ENCODE measurements at places on chromosomes 12 and 14. TPM values are rescaled to one million over a fixed set of nuclear protein-coding genes. Genes with fewer than 3 reads are reported as not detected.

DNA sequence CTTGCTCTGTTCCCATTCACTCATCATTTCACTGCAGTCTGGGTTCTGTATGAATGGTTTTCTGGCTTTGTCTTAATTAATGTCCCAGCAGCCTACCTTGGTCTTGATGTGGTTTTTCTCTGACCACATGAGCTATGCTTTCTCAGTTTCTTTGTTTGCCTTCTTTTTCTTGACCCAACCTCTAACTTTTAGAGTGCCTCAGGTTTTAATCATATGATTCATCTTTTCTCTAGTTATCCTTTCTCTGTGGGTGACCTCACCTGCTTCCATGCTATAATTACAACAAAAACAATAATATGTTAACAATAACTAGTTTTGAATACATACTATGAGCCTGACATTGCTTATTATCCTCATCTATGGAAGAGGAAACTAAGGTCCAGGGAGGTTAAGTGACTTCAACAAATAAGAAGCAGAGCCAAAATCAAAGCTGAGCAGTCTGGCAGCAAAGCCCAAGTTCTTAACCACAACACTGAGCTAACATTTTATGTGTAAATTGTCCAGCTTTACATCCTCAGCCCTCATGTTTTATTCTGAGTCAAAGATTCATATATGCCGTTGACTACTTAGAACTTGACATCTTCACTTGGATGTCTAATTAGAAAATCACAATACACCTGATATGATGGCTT is 4.7 kb upstream of the EPYC start:
- no peak overlapping the region for H3K27ac ChIP-seq
- H3K36me3 ChIP-seq = no peaks in the 10 kb centered on the region
- H3K4me1 ChIP-seq = no peaks in the 10 kb centered on the region
- DNase-seq = no peak

- peaks cover 11% of the 10 kb centered on the region for H3K27me3 ChIP-seq
- H3K36me3 ChIP-seq = peaks cover 47% of the 10 kb centered on the region
- no peak for DNase-seq
- H3K4me1 ChIP-seq = peaks cover 7% of the 10 kb centered on the region
- no peak overlapping the region for H3K4me3 ChIP-seq
- no peak overlapping the region for H3K27ac ChIP-seq
Measured at GRCh38 chr12:117030187-117030900, 68.9 kb downstream of the TESC start.

- H3K36me3 ChIP-seq = no peaks in the 10 kb centered on the region
- no peak for DNase-seq
- H3K27me3 ChIP-seq = no peaks in the 10 kb centered on the region
- no peak overlapping the region for H3K4me3 ChIP-seq
- H3K27ac ChIP-seq = no peak overlapping the region
Measured at GRCh38 chr12:92446083-92446460, 256.7 kb upstream of the PLEKHG7 start.

DNA sequence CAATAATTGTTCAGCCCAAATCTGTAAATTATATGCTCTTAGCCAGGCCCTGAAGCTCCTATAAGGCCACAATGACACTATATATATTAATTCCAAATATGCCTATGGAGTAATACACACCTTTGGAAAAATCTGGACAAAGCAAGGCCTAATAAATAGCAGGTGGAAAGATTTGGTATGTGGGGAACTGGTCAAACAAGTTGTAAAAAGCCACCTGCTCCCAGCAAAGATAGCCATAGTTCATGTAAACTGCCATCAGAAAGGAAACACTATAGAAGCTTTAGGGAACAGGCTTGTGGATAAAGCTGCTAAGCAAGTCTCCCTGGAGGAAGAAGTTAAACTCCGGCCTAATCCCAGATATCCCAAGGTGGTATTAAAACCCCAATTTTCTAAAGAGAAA is 29.7 kb downstream of the PRMT8 start:
- DNase-seq = no peak
- no peaks in the 10 kb centered on the region for H3K27me3 ChIP-seq
- no peak overlapping the region for H3K27ac ChIP-seq
- no peaks in the 10 kb centered on the region for H3K4me1 ChIP-seq

DNA sequence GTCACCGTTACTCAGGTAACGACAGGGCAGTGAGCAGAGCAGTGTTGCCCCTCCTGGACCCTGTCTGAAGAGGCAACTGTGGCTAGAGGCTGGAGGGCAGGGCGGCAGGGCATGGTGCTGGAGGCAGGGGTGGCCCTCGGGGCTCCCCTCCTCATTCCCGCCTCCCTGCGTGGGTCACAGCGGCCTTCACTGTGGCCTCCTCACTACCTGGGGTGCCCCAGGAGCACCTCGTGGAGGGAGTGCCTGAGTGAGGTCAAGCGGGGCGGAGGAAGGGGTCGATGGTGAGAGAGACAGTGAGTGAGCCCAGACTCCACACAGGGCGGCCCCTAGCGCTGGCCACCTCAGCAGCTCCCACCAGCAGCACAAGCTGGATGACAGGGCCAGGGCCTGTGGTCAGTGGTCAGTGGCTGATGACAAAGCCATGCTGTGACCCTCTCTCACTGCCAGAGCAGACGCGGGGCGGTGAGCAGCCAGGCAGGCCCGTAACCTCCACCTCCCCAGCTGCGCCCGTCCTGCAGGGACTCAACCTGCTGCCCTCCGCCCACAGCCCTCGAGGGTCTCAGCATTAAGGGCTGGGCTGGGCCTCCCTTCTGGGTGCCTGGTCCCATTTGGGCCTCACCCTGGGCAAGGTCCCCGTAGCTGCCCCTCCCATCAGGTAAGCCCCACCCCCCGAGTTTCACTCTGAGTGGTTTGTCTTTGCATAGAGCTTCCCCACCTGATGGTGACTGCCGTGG is 17.8 kb downstream of the GPR132 start:
- H3K4me1 ChIP-seq = peaks cover 10% of the 10 kb centered on the region
- no peak overlapping the region for H3K27ac ChIP-seq
- H3K4me3 ChIP-seq = no peak overlapping the region
- no peaks in the 10 kb centered on the region for H3K27me3 ChIP-seq
- H3K36me3 ChIP-seq = peaks cover 24% of the 10 kb centered on the region
- DNase-seq = peak; percentile 44

- H3K4me3 ChIP-seq = no peak overlapping the region
- H3K36me3 ChIP-seq = no peaks in the 10 kb centered on the region
- H3K27ac ChIP-seq = no peak overlapping the region
- H3K27me3 ChIP-seq = no peaks in the 10 kb centered on the region
Measured at GRCh38 chr14:38278035-38278434, 22.1 kb upstream of the CLEC14A start.

DNA sequence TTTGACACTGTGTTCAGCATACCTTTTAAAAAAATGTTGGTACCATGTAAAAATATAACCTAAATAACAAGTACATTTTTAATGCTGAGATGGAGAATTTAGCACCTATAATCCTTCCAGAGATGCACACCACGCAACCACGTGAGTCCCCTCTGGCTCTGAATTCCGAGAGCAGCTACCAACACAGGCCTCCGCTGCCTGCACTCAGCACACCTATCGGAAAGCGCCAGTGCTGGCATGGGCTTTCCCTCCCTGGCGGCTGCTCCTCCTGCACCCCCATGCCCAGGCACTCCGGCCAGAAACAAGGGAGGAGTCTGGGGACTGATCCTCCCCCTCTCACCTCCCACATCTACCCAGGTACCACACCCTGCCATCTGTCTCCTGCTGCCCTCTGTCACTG is 47.0 kb downstream of the ITPK1 start:
- H3K4me1 ChIP-seq = peaks cover 16% of the 10 kb centered on the region
- H3K27ac ChIP-seq = no peak overlapping the region
- H3K27me3 ChIP-seq = no peaks in the 10 kb centered on the region
- no peak for DNase-seq
- H3K36me3 ChIP-seq = no peaks in the 10 kb centered on the region
- no peak overlapping the region for H3K4me3 ChIP-seq

- H3K4me3 ChIP-seq = no peak overlapping the region
- peaks cover 4% of the 10 kb centered on the region for H3K4me1 ChIP-seq
- no peaks in the 10 kb centered on the region for H3K36me3 ChIP-seq
- no peak for DNase-seq
Measured at GRCh38 chr14:95250140-95250769, 69.5 kb downstream of the CLMN start.

GRCh38 chr12:107917912-107918800 is 143.7 kb downstream of the ASCL4 start:
- H3K4me3 ChIP-seq = no peak overlapping the region
- DNase-seq = no peak
- H3K27me3 ChIP-seq = peaks cover 28% of the 10 kb centered on the region

GRCh38 chr12:91505006-91505405 is 322.4 kb upstream of the DCN start:
- no peak for DNase-seq
- no peaks in the 10 kb centered on the region for H3K27me3 ChIP-seq
- H3K4me1 ChIP-seq = no peaks in the 10 kb centered on the region
- no peaks in the 10 kb centered on the region for H3K36me3 ChIP-seq
- H3K27ac ChIP-seq = no peak overlapping the region

- no peak for DNase-seq
- H3K27ac ChIP-seq = no peak overlapping the region
- H3K27me3 ChIP-seq = no peaks in the 10 kb centered on the region
- H3K36me3 ChIP-seq = no peaks in the 10 kb centered on the region
Measured at GRCh38 chr12:115044073-115044472, 360.1 kb upstream of the TBX3 start.

DNA sequence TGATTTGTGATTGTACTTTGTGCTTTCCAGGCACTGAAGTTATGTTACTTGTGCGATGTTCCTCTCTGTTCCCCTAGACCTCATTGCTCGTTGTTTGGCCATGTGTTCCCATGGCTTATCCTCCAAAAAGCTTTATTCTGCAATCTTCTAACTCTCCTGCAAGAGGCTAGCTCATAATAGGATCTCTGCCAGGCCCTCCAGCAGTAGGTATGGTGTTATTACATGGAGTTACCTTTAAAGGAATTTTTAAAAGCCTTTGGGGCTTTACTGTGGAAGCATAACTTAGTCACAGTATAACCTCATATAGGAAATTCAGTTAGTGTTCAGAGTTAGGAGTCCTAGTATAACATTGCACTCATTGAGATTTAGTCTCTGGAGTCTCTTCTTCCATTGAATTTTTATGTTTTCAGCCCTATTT is 292.3 kb downstream of the RAD51B start:
- no peak overlapping the region for H3K4me3 ChIP-seq
- no peak for DNase-seq
- no peak overlapping the region for H3K27ac ChIP-seq
- H3K36me3 ChIP-seq = no peaks in the 10 kb centered on the region

Gene NYNRIN
- 17.9 TPM for total RNA-seq

Gene MAP3K9
- 9.4 TPM for total RNA-seq

Gene RESF1
- 77.2 TPM for total RNA-seq

Gene PTPRO
- 21.4 TPM for total RNA-seq

Gene ESRRB
- not detected for total RNA-seq

Gene PTPRB
- total RNA-seq = 91.4 TPM

Measured in lower lobe of right lung (tissue), 2 donors.